ENCODE measurements at places on chromosomes 13 and 19. TPM values are rescaled to one million over a fixed set of nuclear protein-coding genes. Genes with fewer than 3 reads are reported as not detected.
A peak's percentile ranks its signal among the peaks of the same experiment; 100 is the strongest.

DNA sequence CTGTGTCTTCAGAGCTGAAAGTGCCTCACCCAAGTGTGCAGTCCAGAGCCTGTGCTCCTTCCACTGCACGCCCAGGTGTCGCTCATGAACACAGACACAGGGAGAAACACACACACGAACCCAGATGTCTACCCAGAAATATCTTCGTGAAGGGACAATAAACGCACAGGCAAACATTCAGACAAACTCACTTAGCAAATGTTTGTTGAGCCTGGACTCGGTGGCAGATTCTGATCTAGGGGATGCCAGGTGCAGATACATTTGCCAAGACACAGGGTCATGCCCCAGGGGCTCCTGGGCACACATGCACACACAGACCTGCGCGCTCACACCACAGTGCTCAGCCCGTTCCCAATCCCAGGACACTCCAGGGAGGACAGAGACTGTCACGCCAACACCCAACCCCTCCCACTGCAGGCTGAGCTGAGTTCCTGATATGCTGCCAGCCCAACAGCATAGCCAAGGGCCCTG lies 31.9 kb downstream of the SCGB2B2 start:
- no peak for DNase-seq

- DNase-seq: no peak
These were observed 12.8 kb downstream of the PDE4A start for GRCh38 chr19:10433131-10433536.

GRCh38 chr19:30857388-30857787 lies 485.2 kb downstream of the ZNF536 start:
- DNase-seq: peak; percentile 22

DNA sequence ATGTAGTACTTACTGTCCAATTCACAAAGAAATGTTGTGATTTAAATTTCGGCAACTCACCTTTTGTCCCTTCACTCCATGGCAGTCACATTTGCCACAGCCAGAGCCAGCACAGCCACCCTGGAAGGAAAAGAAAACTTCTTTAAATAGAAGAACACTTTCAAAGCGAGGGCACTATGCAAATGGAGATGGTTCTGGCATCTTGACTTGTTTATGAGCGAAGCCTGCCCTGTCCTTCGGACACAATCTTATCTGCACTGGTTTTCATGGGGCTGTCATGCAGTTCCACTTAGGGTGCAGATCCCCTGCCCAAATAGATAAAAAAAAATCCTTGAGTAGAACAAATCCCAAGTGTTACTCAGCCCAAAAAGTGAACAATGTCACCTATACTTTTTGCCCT lies 64.3 kb downstream of the COL4A1 start:
- DNase-seq: no peak

GRCh38 chr19:41758846-41759245 lies 3.5 kb downstream of the CEACAM6 start:
- DNase-seq: no peak

DNA sequence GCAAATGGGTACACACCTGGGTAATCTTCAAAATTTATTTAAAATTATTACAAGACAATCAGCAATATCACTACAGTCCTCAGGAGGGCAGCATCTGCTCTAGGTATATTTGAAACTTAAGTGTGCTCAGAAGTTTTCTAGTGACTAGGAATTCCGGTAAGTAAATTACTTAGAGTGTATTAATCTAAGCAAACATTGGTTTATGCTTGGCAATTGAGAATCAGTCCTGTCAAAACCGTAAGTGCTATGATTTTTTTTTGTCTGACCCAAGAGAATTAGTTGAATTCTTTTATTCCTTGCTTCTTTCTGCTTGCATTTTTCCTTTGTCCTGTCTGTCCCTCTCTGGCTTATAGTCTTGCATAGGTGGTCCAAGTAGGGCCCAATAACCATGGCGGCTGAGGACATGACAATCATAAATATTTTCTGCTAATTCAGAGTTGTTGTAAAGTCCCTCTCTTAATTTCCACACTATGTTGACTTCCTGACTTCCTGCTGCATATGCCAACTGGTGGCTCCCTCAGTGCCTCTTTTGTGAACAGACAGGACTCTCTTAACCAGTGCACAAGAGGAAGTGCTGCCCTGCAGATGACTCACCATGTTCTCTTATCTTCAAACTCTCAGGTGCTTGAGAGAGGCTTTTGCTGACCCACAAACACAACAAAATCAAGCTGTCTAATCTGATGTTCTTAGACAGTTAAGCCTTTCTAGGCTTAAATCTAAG lies 82.2 kb downstream of the SLAIN1 start:
- DNase-seq: no peak

- DNase-seq: no peak
These were observed 106.0 kb downstream of the KDM4B start for GRCh38 chr19:5074830-5075394.

- DNase-seq: no peak
These were observed 326.3 kb downstream of the DCLK1 start for GRCh38 chr13:35804901-35805300.

DNA sequence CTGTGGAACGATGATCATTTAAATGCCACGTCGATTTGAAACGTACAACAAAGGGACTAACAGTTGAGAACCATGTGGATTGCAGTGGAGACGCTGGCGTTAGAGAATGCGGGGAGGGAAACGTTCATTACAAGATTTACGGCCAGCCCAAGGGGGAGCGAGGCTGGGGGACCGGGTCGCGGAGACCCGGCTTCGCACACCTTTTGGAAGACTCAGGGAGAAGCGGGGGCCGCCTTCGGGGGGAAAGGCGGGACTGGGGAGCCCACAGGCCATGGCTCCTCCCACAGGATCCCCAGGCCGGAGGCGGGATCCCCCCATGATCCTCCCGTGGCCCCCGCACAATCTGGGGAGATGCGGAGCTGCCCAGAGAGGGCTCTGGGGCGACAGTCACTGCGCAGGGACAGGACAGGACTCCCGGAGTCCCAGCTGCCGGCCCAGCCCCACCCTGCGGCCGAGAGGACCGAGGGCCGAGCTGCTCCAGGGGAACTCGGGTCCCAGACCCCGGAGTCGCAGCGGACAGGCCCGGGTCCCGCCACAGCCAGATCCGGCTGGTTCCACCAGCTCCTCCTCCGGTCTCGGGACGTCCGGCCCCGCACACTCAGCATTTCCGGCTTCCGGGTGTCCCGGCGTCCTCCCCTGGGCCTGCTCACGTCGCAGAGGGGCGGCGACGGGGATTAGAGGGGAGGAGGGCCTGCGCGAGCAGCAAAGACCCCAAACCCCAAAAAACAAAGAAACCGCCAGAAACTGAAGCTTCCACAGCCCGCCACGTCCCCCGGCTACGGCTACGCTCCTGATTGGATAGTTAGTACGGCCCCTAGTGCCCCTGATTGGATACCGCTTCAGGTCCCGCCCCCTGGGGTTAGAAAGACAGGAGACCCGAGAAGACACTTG lies 21.1 kb upstream of the OR10H1 start:
- peak; percentile 89 for DNase-seq

DNA sequence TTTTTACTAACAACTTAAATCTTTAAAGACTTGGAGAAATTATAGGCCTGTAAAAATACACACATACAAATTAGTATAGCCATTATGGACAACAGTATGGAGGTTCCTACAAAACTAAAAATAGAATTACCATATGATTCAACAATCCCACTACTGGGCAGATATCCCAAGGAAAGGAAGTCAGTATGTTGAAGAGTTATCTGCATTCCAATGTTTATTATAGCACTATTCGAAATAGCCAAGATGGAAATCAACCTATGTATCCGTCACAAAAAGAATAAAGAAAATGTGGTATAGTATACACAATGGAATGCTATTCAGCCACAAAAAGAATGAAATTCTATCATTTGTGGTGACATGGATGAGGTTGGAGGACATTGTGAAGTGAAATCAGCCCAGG lies 37.2 kb downstream of the SLITRK1 start:
- DNase-seq: no peak

DNA sequence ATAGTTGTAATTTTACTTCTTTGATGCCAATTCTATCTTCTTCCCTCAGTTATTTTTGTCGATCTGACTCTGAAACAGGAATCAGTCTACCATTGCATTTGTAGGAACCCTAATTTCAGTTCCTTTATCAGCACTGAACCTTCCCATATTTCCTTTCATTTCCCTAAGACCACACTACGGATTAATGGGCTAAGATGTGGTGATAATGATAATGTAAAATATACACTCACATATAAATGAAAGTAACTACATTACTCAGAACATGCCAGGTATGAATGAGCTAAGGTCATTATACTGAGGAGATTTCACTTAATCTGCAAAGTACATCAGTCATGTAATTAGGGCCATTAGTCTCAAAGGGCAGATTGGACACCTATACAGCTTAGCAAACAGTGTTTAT lies 60.2 kb upstream of the RFC3 start:
- DNase-seq: no peak

GRCh38 chr19:4149518-4150288 lies 3.7 kb upstream of the CREB3L3 start:
- DNase-seq: no peak

DNA sequence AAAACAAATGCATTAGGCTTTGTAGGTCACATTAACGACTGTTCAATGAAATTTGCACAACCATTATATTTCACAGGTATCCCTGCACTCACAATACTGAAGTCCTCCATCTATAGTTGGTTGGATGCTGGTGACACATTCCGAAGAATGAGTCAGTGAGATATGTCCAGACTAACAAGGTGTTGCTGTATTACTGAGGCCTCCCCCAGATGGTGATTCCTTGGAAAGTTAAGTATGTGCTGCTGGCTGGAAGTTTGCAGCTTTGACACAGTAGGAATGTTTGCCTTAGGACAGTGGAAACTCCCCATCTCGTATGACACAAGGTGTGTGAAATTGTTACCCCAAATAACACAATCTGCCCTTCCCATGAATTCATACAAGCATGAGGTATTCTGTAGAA lies 46.6 kb downstream of the FGF14 start:
- no peak for DNase-seq

DNA sequence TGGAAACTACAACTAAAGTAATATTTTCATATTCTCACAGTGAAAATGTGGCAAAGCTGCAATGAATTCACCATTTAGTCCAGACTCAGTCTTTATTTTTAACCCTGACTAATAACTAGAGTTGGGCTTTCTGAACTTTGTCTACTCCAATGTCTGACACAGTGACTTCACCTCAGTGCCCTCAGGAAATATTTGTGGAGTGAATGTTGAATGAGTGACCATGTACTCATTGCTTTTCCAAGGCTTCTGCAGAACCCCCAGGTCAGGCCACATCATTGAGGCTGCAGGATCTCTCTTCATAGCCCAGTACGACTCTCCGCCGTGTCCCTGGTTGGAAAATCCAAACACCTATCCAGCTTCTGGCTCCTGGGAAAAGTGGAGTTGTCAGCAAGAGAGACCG lies 1.8 kb downstream of the ZNF175 start:
- no peak for DNase-seq

- DNase-seq: peak; percentile 81
These were observed 18.6 kb downstream of the TMEM255B start for GRCh38 chr13:113777311-113778260.

DNA sequence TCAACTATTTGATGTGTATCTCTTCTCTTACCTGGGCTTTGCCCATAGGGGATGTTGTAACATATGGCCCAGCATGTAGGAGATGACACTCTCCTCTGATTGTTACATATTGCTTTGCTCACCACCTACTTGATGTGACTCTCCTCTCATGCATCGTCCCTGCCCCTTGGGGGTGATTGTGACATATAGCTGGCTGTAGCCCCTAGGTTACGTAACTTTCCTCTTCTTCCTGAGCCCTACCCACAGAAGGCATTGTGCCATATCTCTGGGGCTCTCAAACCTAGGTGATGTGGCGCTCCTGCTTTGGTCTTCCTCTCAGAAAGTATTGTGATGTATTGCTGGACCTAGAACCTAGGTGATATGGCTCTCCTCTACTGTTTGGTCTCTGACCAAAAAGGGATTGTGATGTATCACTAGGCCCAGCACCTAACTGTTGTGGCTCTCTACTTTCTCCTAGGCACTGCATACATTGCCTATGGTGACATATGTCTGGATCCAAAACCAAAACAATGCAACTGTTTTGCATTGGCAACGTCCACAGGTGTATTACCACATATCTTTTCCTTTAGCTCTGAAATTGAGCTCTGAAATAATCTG lies 71.9 kb upstream of the ZNF724 start:
- DNase-seq: no peak

DNA sequence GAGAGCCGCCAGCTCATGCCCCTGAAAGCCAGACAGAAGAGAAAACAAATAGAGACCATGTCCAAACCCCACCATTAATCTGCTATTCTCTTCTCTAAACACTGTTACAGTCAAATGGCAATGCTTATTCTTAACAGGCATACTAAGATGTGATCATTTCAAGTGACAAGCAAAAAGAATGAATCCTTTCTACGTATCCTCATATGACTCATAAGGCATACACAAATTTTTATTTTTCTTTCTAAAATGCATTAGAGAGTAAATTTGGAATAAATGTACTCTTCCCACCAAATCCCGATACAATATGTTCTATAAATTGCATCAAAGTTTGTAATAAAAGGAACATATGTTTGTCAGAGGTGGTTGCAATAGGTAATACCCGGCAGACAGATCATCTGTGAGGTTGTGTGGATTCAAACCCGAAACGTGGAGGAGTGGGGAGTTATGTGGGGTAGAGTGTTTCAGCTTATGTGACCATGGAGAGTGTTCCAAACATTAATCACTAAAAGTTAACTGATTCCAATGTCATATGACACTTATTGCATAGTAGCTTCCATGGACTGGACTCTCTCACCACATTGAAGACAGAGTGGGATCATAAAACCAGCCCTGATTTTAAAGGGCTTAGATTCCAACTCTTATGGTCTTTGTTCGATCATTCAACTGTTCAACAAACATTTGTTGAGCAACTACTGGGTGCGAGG lies 213.1 kb downstream of the DCLK1 start:
- no peak for DNase-seq

DNA sequence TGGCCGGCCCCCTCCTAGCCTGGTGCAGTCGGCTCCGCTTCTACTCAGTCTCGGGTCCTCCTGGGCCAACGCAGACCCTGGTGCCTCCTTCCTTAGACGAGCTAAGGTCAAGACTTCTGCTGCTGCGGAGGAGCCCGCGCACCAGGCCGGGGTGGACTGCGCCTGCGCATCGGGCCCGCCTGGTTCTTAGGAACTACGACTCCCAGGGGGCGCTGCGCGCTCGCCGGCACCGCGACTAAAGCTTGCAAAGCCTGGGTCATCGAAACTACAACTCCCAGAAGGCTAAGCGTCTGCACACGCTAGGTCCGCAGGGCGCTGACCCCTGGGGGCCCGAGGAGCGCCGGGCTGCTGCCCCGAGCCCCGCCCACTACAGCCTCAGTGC lies at the start of gene ZNF835:
ZNF835 (minus strand) TSS at position 145 of the 382 bp plus-strand sequence. CDS start 6,559 bp downstream, outside the sequence.
- DNase-seq: no peak

The FOSB gene
- 5.4 TPM for total RNA-seq

The VSIG10L gene
- total RNA-seq: 14.1 TPM

The PLK5 gene
- 0.60 TPM for total RNA-seq

The GRIK5 gene
- 66.3 TPM for total RNA-seq

The FCAR gene
- total RNA-seq: 0.39 TPM

The CD22 gene
- 0.28 TPM for total RNA-seq

The GTF3A gene
- total RNA-seq: 77.0 TPM

The DCT gene
- total RNA-seq: not detected

The PRR36 gene
- 31.0 TPM for total RNA-seq

The CEACAM19 gene
- 2.9 TPM for total RNA-seq

The FBXO17 gene
- 16.8 TPM for total RNA-seq
